Left colon (tissue), 2 donors: ENCODE measurements at places on chromosomes 6 and 20. TPM values are rescaled to one million over a fixed set of nuclear protein-coding genes. Genes with fewer than 3 reads are reported as not detected.

DNA sequence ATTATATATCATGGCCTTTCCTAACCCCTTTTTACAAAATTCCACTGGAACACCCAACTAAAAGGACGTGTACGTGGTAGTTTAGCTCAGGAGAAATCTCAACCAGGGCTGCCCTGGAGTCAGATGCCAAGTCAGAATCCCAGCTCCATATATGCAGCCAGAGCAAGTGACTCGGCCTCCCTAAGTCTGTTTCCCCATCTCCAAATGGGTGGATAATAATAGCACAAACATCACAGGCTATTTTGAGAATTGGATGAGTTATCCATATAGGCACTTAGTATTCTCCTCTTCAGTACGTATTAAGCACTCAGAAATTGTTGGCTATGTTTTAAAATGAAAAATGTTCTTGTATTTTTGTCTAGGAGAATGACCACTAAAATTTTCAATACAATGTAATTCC lies 481.5 kb downstream of the CD109 start:
- no peak for DNase-seq

- peak; percentile 100 for DNase-seq
Measured at GRCh38 chr20:34875642-34876405, 588 bp upstream of the ACSS2 start.

DNA sequence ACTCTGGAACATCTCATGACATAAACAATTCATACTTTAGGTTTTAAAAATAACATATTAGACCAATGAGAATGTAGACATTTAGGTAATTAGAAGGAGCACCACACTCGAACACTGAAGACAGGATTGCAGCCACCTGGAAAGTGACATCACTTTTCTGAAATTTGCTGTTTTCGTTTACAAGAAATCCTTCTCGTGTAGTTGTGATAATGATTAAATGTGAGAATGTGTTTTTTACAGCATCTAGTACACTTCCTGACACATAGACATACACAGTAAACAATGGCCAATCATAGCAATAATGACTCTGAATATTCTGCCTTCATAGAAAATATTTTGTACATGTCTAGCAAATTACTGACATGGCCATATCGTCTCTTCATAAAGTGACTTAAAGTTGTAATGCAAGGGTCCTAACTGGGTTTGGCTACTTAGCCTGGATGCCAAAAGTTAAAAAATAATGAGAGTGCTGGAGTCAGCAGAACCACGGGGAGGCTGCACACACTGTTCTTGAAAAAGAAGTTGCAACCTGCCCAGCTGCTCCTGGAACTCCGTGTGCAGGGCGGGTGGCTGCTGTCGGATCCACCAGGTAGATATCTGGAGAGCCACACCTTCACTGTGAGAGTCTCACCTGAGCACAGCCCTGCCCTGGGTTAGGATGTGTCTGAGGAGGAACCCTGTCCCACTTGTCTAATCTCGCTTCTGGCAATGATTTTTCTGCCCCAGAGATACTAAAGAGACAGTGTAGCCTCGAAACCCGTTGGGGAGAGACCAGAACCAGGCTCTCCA lies 212.9 kb downstream of the QKI start:
- DNase-seq, result no peak

RWDD2A gene
- 3.3 TPM for total RNA-seq
